ENCODE measurements at places on chromosomes 12 and 14.

- no peak for DNase-seq
Measured at GRCh38 chr12:31518680-31519227, 72.2 kb downstream of the DENND5B start.

DNA sequence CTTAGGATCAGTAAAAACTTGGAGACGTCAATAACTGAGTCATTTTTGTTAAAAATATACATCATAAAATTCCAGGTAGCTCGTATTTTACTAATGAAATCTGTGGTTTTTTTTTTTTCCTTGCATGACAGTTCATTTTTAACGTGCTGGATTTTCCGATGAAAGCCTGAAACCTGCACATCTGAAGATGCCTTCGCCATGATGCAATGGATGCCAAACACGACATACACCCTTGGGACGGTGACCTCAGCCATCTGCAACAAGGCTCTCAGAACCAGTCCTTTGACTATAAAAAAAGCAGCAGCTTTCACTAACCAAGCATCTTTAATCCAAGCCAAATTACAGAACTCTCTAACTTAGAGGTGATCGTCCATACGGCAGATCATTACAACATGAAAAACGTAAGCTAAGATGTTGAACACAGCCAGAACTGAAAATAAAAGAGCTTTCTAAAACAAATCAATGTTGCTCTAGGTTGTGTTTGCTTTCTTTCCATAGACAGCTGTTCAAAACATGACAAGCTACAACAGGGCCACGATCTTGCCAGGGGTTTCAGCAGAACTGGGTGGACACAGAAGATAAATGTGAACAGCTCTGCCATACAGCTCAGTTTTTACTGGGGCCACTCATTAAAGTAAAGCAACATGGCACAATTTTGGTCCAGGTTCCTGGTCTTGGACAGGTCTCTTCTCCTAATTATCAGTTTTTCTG, 7.8 kb downstream of the NIN start:
- DNase-seq: no peak

- no peak for DNase-seq
Measured at GRCh38 chr14:106665814-106666213, 1139.4 kb downstream of the TMEM121 start.

- DNase-seq: peak; percentile 25
Measured at GRCh38 chr14:21382886-21383847, 652 bp downstream of the SUPT16H start.

- peak; percentile 19 for DNase-seq
Measured at GRCh38 chr12:1282670-1283315, 291.8 kb downstream of the ERC1 start.

DNA sequence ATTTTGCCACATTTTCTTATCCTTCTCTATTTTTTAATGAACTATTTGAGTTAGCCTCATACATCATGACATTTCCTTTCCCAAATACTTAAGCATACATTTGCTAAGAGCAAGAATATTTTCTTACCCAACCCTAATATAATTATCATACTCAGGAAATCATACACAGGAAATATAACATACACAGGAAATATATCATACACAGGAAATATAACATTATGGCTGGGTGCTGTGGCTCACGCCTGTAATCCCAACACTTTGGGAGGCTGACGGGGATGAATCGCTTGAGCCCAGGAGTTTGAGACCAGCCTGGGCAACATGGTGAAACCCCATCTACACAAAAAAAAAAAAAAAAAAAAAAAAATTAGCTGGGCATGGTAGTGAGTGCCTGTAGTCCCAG, 4.9 kb downstream of the NCKAP1L start:
- DNase-seq: no peak

DNA sequence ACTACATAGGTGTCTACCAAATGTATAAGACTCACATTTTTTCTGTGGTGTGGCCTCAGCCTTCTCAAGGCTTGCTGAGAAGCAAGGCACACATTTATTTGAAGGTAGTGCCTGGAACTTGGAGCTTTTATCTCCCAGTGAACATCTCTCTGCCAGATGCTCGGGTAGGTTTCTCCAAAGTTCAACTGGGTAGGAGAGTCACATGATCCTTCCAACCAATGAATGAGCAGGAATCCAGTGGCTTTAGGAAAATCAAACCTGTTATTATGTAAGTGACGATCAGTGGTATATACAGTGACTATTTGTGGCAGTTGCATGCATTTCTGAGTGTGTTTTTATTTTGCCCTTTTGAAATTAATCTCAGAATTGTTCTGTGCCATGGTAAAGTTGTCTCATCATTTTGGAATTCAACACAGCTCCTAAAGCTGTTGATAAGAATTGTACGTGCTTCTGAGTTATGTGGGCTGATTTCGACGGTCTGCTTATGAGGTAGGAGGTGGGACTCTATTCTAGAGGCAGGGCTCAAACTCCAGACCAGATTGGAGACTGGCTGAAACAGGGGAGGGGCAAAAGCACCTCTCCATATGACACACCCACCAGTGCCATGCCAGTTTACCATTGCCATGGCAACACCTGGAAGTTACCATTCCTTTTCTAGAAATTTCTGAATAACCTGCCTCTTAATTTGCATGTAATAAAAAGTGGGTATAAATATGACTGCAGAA, 57.6 kb downstream of the EID3 start:
- DNase-seq: no peak
